ENCODE measurements at places on chromosomes 2 and 18.

DNA sequence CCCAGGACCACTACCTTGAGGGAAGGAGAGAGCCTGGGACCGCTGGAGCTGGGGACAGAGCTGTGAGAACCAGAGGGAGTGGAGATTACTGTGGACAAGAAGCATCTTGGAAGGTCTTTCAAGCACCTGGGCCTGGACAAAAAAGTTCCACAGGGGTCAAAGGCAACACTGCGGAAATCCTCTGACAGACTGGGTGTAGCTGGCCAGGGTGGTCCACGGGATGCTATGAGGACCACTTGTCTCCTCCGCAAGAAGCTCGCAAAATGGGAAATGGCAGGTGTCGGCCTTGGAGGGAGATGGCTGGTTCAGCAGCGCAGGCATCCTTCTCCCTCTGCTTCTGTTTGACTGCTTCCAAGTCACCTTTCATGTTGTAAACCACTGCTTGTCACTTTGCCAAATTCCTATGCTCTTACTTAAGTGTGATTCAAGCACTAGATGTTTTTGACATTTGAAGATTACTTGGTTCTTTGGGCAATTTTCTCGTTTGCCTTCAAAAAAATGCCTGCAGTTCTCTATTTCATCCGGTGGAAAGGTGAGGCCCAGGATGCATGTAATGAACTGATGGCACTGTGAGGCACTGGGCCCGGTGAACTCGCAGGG lies 27.7 kb downstream of the KLHL29 start:
- no peak for DNase-seq

- DNase-seq: no peak
These were observed 276.4 kb downstream of the TGIF1 start for GRCh38 chr18:3726238-3726951.

DNA sequence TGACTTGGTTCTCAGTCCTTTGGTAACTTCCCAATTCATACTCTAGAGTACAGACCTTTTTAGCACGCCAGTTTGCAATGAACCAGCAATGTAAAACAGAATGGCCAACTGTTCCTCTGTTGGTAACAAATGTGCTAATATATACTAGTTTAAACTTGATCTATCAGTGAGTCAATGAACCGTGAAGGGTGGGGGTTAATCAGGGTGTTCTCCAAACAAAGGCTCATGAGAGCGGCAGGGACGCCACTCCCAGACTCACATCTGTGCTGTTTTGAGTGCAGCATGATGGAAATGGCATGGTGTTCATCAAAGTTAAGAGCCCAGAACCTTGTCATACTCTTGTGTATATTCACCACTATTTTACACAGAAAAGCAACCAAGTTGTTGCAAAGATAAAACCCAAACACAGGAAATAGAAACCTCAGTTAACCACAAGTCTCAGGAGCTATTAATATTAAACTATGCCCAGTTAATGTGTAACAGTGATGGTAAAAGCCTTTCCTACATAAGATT lies 70.3 kb downstream of the CERKL start:
- DNase-seq: no peak

DNA sequence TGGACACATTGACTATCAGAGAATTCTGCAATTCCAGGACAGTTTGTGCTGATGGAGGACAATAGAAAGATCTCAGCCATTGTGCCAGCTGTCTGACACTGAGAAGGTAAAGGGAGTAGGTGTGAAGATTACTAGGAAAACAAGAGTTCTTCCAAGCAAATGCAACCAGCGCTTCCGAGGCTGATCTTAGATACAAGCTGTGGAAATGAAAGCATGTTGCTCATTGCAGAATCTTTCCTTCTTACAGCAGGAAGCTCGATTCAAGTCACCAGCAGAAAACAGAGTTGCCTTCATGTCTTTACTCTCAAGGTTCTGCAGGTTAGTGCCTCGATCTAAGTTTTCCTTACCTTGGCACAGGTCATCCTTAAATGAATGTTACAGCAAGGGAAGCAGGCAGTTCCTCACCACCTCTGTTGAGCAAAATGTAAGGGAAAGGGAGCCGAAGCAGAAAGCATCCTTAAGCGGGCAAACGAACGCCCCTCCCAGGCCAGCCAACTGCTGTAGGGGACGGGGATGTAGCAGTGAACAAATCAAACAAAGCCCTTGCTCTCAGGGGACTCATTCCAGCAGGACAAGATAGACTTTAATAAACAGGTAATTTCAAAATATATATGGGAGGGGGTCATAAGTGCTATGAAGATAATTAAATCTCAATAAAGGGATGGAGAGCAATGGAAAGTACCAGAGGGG lies 54.3 kb downstream of the MARCHF4 start:
- no peak for DNase-seq

- no peak for DNase-seq
These were observed 127.1 kb upstream of the SLC35G4 start for GRCh38 chr18:11482271-11482670.

DNA sequence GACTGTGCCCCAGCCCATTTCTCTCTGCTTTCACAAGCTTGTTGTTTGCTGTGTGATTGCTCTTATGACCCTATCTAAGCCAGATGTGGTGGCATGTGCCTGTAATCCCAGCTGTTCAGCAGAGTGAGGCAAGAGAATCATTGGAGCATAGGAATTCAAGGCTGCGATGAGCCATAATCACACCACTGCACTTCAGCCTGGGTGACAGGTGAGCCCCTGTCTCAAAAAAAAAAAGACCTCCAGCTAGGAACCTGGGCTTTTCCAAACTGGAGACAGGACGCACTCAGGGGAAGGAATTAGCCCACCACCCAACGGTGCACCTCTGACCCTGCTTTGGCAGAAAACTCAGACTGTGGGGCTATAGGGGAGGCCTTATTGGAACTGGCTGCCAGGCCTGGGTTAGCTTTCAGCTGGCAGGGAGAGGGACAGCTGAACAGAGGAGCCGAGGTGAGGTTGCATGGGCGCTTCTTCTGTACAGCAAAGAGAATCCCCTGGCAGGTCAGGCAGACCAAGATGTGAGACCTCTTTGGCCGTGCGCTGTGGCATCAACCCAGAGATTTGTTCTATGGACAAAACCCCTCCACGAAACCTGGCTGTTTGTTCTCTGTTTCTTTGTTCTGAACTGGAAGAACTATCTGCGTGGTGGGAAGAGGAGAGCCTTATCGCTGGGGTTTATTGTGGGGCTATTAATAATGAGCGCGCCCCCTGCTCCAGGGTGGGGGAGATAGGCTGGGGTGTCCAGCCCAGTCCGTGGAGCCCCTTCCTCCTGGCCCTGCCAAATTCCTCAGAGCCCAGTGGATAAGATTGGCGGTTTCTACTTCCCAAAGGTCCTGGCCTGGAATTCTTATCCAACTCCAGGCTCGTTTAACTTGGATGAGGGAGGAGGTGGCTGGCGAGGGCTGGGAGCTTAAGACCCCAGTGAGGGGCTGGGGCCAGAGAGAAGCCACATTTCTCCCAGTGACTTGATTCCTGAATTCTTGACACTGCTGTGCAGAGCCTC lies 38.8 kb upstream of the SMAD7 start:
- no peak for DNase-seq
